Mesenchymal stem cell (in vitro differentiated cells and primary cell): ENCODE measurements at places on chromosomes 6 and 20.

- no peak for DNase-seq
Observed at GRCh38 chr20:35956616-35957015, 2.3 kb upstream of the SCAND1 start.

DNA sequence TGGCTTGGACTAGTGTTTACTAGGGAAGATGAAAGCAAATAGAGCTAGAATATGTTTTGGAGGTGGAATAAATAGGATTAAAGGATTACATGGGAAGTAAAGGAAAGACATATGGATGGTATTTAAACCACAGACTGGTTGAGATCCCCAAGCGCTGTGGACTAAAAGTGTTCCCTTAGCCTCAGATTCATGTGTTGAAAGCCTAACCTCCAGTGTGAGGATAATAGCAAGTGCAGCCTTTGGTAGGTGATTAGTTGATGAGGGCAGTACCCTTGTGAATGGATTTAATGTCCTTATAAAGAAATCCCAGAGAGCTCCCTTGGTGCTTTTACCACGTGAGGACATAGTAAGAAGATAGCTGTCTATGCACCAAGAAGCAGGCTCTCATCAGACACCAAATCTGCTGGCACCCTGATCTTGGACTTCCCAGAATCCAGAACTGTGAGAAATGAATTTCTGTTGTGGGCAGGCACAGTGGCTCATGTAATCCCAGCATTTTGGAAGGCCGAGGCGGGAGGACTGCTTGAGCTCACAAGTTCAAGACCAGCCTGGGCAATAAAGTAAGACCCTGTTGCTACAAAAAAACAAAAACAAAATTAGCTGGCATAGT lies 57.3 kb upstream of the MCM9 start:
- no peak for DNase-seq

- no peak for DNase-seq
Observed at GRCh38 chr6:2741756-2742155, 9.0 kb downstream of the MYLK4 start.

DNA sequence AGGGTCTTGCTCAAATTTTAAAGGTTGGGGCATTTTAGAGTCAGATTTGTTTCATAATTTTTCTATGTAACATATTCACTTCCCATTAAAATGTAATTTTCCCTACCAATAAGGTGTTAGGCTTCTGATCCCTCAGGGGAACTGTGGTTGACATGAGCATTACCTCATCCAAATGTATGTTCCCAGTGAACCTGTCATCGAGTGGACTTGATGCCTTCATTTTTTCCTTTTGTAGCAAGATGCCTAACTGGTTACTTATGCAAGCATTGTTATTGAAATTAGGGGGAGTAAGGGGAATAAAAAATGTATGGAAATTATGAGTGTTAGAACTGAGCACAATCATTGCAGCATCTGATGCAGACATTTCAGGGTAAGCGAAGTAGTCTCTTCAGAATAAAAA lies 360.5 kb downstream of the BCKDHB start:
- no peak for DNase-seq

DNA sequence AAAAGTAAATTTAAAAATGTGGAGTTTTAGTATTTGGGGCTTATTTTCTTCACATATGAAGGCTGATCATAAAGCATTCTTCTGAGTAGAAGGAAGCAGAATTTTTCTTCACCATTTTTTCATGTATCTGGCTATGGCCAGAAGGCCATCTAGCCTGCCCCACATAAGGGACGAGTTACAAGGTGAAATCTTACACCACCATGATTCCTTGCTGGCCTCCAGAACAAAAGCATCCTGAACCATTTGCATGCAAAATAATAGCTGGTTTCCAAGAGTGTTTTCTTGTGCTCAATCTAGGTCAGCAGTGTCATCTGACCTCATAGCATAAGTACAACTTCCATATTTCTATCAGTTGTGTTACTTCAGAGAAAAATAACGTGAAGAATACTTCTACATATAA lies 93.1 kb downstream of the BMP5 start:
- no peak for DNase-seq
